ENCODE measurements at places on chromosomes 5 and 9. TPM values are rescaled to one million over a fixed set of nuclear protein-coding genes. Genes with fewer than 3 reads are reported as not detected.

- DNase-seq = no peak
Observed at GRCh38 chr9:19306568-19306967, 73.5 kb downstream of the RPS6 start.

DNA sequence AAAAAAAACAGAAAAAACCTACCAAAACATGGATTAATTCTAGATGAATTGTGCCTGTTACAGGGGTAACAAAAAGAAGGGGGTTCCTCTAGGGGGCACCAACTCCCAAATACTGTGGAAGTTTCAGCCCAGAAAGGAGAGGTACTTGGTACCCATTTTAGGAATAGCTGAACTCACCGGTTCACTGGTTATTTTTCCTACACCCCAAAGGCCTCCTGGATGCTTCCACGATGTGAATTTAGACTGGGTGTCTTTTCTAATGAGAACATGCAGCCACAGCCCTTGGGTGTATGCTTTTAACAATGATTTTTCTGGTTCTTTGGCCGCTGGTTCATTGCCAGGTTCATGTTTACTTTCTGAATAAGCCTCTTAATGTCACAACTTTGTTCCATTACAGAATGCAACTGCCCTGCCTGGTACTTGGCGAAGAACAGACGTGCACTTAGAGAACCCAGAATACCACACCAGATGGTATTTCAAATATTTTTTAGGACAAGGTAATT, 46.7 kb downstream of the GARNL3 start:
- DNase-seq = no peak

DNA sequence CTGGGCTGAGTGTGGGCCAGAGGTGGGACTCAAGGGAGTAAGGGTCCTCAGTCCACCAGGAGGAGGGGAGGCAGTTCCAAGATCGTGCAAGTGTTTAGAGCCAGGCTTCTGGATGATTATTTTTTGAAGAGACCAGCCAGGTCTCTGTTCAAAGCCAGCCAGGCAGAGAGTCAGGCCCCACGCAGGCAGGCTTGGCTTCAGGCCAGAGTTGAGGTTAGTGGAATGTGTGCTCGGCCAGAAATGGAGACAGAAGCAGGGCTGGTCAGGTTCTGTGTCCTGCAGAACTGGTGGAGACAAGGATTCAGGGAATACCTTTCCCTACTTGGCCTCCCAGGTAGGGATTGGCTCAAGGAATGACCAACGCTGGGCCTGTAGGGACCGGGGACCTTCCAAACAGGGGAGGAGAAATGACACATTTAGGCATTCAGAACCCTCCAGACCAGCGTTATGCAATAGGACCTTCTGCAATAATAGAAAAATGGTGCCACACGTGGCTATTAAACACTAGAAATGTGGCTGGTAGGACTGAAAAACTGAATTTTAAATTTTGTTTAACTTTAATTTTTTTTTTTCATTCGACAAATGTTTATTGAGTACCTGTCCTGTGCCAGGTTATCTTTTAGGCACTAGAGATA, 106.2 kb downstream of the CMYA5 start:
- DNase-seq = no peak

DNA sequence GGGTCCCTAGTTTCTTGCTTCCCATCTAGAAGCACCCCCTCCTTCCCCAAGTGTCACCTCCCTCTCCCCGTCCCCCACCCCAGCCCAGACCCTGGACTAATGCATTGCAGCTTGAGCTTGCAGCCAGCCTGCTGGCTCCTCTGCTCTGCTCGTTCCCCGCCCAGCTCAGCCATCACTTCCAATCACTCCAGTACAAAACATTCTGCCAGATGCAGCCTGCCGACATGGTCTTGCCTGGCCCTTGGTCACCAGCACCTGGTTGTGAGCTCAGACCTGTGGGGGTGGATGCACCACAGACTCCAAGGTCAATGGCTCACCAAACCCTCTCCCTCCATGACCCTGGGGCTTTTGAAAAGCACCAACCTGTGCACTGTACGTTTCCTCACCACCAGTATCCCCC, 172.9 kb upstream of the SMIM23 start:
- DNase-seq = no peak

DNA sequence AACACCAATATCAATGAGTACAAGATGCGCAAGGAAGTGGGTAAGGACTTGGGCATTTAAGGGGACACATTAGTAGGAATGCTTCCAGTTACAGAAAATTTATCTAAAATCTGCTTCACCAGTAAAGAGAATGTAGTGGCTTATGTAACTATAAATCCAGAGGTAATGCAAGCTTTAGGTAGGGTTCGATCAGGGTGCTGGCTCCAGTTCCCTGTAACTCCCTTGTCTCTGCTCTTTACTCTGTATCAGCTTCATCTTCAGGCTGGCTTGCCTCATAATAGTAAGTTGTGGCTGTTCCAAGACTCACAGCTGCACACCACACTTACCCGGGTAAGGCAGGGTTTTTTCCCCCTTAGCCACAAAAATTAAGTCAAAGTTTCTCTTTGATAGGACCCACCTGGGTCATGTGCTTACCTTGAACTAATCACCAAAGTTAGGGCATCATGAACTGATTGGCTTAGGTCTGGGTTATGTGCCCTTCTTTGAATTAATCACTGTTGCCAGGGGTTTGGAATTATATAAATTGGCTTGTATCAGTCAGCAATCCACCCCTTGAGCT, 35.5 kb downstream of the ARHGEF37 start:
- no peak for DNase-seq

Gene CCDC183
- total RNA-seq = 3.2 TPM

Gene OR1Q1
- total RNA-seq = not detected

Measured in naive thymus-derived CD4-positive, alpha-beta T cell (primary cell).